HEK293T (cell line): ENCODE measurements at places on chromosomes 12 and 14.

- DNase-seq, result no peak
Observed at GRCh38 chr14:94952097-94952496, 182.2 kb upstream of the GSC start.

GRCh38 chr12:57889500-57889989 lies 43.0 kb upstream of the CTDSP2 start:
- no peak for DNase-seq

- no peak for DNase-seq
Observed at GRCh38 chr14:103401223-103402214, 16.3 kb downstream of the MARK3 start.

DNA sequence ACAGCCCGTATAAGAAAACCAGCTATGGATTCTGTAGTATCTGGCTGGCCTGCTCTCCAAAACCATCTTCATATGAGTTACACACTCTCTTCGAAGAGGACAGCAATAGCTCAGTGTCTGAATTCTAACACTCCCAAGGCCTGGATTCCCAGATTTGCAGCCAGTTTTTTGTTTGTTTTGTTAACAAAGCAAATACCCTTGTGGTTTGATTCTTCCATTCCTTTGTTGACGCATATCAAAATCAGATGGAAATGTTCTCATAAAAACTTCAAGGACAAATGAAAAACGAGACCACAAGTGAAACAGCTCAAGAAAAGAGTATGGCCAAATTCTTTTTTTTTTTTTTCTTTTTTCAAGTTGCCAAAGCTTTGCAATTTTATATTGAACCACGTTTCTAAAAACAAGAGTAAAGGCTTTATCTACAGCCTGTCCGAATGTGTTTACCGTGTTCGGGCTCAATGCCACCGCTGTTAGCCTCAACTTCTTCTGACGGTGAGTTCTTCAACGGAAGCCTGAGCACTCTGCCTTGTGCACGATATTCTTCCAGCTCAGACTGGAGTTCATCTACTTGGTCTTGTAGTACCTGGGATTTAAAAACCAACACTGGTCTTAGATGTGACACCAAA lies 67.5 kb downstream of the NIN start:
- no peak for DNase-seq
